Body of pancreas (tissue), 4 donors: ENCODE measurements at places on chromosomes 1 and 21.

- DNase-seq, result no peak
Observed at GRCh38 chr1:156840186-156840897, 18.6 kb downstream of the INSRR start.

DNA sequence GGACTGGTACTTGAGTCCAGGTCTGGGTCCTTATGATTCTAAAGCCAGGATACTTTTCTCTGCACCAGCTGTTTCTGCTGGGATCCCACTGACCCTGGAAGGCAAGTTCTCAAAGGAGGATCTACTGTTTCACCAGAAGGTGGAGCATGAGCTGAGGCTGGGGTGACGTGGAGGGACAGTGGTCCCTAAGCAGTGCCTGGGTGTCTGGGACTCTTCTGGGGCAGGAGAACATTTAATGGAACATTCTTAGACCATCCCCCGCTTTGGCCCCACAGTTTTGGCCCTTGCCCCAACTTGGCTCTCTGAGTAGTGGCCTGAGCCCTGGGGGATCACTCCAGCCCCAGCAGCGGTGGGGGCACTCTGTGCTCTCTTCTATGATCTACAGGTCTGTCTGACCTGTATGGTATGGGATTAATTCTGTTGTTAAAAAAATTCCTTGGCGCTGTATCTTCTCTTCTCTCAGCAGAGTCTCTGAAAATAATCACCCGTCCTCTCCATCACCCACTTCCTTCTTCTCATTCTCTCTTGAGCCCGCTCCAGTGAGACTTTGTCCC lies 60.3 kb upstream of the CSF3R start:
- DNase-seq, result no peak

DNA sequence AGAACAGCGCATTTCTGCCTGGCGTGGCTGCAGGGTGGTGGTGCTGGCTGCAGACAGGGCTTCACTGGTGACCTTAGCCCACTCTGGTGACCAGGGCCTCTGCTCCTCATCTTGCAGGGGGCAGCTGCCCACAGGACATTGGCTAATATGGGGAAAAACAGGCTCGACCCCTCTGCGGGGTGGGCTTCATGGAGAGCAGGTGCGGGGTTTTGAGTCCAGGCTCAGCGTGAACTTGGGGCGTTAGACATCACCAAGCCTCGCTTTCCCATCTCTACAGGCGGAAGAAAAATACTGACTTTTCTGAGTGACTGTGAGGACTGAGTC lies 24.4 kb downstream of the LHX4 start:
- DNase-seq, result no peak

DNA sequence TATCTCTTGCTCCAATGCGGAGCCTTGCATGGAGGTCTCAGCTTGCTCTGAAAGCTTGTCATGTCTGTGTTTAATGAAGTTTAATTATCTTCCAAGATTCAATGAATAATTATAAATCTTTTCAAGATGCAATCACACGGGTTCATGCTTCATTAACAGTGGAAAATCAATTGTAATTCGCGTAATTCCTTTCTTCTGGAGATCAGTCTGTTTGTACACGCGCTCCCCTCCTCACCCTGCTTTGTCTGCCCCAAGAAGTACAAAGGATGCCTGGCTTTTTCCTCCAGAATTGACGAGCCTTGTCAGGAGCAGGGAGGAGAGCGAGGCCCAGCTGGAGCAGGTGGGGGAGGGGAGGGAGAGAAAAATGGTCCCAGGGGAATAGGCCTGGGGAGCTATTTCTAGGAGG lies 65.0 kb upstream of the DISP3 start:
- DNase-seq, result no peak

GRCh38 chr1:33637846-33638440 lies 165.5 kb downstream of the ZSCAN20 start:
- no peak for DNase-seq

DNA sequence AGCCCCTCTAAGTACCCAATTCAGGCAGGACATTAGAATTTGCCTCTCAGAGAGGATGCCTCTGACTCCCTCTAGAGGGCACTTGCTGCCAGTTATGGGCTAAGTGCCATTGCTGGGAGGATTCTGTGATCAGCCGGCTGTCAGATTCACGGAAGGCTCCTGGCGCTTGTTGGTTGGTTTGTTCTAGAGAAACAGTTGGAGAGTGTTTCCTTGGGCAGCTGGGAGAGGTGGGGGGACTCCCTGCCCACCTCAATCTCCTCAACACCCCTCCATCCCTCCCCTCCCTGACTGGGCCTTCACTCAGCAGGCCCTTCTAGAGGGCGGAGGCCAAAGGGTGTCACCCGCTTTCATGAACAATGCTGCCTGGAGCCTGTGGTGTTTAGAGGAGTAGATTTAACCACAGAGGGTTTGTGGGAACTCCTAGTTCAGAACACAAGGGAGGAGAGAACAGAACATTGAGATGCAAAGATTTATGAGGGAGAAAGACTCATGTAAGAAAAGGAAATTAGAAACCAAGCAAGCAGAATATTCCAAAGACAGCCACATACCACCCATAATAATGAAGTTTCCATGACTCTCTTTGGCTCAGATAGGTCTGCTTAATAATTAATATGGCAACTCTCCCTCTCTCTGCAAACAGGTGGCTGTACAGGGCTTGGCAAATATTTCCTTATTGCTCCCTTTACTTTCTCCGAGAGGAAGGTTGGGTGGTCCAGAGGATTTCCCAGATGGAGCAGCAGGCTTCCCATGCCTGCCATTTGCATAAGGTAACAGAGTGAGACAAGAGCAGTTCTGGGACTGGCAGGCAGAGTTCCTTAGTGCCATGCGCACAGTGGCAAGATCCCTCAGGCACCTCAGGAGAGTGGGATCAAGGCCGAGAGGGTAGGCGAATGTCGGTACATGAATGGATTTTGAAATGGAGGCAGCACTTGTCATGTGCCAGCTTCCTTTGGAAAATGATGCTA lies 30.0 kb upstream of the ACP6 start:
- peak; percentile 74 for DNase-seq

DNA sequence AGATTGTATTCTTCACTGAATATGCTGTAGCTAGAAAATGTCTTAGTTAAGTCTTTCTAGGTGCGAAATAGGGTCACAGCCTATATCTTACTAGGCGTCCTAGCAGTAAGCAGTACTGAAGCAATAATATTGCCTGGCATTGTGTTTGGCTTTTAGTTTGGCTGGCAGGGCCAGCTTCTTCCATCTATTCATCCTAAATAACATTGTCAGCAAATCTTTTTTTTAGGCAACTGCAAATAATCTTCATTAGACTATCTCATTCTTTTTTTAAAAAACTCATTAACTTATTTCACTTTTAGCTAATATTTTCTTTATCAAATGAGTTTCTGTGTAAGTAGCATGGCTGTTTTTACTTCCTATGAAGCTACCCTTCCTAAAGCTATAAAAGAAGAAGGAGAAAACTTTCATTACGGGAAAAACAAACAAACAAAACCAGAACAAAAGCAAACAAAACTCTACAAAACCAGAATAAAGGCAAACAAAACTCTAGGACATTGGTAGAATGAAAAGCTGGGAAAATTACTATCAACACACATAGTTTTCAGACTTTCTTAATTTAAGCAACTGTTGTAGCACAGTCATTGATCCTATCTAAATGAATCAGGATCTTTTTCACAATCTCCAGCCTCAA lies 506.0 kb downstream of the DPYD start:
- no peak for DNase-seq

DNA sequence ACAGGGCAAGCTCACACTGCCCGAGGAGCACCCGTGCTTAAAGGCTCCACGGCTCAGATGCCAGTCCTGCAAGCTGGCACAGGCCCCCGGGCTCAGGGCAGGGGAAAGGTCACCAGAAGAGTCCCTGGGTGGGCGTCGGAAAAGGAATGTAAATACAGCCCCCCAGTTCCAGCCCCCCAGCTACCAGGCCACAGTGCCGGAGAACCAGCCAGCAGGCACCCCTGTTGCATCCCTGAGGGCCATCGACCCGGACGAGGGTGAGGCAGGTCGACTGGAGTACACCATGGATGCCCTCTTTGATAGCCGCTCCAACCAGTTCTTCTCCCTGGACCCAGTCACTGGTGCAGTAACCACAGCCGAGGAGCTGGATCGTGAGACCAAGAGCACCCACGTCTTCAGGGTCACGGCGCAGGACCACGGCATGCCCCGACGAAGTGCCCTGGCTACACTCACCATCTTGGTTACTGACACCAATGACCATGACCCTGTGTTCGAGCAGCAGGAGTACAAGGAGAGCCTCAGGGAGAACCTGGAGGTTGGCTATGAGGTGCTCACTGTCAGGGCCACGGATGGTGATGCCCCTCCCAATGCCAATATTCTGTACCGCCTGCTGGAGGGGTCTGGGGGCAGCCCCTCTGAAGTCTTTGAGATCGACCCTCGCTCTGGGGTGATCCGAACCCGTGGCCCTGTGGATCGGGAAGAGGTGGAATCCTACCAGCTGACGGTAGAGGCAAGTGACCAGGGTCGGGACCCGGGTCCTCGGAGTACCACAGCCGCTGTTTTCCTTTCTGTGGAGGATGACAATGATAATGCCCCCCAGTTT lies 1.3 kb downstream of the CELSR2 start:
- DNase-seq, result no peak

DNA sequence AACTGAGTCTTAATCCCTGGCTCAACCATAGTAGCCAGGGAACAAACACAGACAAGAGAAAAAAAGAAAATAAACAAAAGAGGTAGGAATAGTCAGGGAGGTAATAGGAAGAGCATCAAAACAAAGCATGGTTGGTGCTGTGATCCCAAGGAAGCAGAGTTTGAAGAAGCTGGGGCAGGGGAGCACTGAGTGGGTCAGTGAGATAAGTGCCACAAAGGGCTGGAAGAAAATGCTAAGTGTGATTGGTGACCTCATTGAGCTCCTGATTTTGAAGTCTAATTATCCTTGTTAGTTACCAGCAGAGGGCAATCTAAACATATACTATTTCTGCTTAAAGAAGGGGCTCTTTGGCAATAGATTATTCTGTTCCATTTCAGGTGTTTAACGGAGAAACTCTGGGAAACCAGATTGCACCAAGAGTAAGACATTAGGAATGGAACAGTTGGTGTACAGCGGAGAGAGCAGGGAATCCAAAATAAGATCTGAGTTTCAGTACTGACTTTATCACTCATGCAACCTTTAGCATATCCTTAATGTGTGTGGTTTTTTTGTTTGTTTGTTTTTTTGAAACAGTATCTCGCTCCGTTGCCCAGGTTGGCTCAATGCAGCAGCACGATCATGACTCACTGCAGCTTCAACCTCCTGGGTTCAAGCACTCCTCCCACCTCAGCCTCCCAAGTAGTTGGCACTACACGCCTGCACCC lies 30.7 kb upstream of the KIAA1614 start:
- DNase-seq, result no peak

GRCh38 chr21:46108827-46109312 lies 11.0 kb downstream of the COL6A2 start:
- DNase-seq, result no peak

- no peak for DNase-seq
Observed at GRCh38 chr1:106523497-106523896, 533.0 kb upstream of the PRMT6 start.

DNA sequence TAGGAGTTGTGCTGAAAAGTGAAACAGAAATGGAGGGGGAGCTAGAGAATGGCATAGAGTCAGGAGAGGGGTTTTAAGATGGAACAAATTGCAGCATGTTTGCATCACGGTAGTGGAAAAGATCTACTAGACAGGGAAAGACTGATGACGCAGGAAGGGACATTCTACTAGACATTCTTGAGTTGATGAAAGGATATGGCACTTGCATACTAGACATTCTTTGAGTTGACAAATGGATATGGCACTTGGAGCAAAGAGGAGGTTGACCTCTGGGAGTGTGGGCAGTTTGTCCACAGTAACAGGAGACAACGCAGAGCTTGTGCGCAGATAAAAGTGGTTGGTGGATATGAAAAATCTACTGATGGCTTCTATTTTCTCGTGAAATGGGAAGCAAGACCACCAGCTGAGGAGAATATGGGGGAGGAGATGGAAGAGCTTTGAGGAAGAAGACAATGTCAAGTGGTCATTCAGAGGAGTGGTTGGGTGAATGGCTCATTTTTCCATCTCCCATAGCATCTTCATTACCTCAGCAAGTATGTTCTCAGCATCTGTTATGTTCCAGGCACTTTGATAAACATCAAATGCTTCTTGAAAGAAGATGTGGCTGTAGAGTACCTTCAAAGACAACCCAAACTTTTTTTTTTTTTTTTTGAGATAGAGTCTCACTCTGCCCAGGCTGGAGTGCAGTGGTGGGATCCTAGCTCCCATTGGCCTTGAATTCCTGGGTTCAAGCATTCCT lies 2.4 kb upstream of the CTPS1 start:
- DNase-seq, result no peak

DNA sequence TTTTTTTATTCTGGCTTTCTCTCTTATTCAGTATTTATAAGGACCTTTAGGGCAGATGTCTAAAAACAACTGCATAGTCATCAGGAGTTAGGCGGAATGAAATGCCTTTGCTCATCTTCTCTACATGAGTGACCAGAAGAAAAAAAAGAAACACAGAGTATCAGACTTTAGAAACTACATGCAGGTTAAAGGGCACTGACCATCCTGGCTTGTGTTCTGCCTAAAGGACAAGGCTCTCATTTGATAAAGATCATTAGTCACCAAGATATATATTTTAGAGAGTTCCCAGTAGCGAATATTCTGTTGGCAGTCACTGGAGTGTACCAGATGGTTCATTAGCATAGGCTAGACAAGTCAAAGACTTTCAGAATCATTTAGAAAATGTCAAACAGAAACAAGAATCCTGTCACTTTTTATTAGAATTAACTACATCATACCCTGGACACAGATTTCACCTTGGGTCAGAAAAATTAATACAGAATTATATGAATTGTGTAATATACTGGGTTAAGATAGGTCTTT lies 145.6 kb downstream of the NR5A2 start:
- DNase-seq, result no peak

GRCh38 chr1:89532228-89532627 lies 7.6 kb downstream of the LRRC8B start:
- DNase-seq, result no peak

DNA sequence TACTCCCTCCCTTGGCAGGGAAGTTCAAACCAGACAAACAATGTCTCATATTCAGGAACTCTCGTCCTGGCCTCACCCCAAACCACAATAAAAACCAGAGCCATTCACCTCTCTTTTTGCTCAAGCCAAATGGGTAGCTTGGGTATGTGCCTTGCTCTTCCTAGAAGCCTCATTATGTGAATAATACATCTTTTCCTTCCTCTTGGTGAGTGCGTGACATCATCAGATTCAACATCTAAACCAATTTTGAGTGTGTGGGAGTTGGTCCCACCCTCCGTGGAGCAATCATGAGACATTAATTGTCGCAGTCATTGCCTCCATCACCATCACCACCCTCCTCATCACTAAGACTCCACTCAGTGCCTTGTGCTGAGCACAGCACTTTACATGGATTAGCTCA lies 482.9 kb downstream of the PTPRU start:
- no peak for DNase-seq

DNA sequence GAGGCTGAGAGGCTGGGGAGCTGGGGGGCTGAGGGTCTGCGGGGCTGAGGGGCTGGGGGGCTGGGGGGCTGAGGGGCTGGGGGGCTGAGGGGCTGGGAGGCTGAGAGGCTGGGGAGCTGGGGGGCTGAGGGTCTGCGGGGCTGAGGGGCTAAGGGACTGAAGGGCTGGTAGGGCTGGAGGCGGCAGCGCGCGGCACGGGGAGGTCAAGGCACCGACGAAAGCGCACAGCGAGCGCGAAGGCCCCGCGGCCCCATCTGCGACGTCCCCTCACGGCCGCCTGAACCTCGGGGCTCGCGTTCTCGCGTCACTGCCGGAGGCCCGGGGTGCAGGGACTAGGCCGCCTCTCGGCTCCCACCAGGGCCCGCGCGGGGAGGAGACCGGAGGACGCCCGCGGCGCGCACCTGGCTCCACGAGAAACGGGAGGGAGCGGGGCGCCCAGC lies 356 bp downstream of the INTS11 start:
- DNase-seq, result no peak
